CD4-positive, alpha-beta T cell treated with Interleukin-10 for 1 hour (primary cell): ENCODE measurements at places on chromosomes 2 and 18.

DNA sequence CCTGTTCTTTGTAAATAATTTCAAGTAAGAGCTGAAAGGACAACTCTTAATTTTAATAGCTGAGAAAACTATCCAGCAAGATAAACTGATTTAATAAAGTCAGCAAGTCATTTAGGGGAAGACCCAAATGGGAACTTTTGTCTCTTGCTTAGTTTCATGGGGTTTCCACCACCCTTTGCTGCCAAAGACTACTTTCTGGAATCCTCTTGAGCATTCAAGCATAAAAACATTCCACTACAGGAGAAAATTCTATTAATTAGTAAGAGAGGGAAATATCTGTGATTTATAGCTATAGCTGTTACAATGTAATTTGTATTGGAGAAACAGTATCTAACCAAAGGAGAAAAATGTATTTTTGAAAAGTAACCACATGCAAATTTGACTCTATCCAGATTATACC, 20.6 kb downstream of the EFEMP1 start:
- no peak for DNase-seq

GRCh38 chr18:34947711-34948125, 93.5 kb upstream of the MAPRE2 start:
- no peak for DNase-seq

DNA sequence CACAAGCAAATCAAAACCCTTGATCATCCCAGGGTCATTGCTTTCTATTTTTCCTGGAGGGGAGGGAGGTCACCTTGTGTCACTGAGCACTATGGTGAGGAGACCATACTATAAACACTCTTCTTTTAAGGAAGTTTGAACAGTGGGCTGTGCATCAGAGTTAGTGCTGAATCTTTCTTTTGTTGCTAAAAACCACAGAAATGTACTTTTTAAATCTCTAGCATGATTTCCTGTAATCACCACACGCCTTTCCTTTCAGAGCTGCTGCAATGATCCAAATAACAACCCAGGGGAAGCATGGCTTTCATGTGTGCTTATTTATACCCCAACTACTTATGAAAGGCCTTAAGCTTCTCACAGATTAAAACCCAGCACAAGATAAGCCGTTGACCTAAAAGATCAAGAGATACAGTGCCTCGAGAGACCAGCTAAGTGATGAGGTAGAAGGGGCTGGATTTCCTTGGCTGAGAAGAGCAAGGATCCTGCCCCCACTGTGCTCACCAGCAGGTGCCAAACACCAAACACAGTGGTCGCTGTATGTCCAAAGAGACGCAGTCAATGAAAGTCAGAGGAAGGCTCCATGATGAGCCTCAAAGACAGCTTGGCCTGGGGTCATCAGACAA, 34.7 kb downstream of the TRABD2A start:
- peak; percentile 83 for DNase-seq

DNA sequence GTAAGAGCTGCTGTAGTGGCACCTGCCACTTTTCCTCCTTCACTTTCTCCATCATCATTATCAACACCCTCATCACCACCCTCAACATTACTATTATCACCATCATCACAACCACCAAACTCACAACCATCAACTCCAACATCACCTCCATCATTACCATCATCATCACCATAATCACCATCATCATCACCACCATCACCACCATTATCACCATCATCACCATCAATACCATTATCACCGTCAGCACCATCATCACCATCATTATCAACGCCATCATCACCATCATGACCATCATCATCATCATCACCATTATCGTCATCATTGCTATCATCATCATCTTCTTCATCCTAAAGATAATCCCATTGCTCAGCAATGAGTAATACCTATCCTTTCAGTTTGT, 255.8 kb downstream of the CYRIA start:
- no peak for DNase-seq

GRCh38 chr2:205686056-205686782, 3.9 kb downstream of the NRP2 start:
- DNase-seq: no peak

DNA sequence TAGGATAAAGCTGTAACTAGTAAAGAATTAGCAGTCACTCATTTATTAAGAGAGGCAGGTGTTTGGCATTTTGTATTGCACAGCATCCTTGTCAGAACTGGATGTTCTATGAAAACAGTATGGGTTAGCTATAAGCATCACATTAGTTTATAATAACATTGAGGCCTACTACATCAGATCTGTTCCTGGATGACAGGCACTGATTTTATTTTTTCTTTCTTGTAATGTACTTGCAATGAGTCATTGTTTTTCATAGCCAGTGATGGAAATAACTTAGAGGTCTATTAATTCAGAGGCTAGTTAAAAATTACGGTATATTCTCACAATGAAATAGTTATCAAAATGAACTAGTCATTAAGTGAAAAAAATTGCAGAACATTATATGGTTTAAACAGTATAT, 13.0 kb upstream of the RMDN2 start:
- no peak for DNase-seq

- no peak for DNase-seq
Observed at GRCh38 chr2:23241611-23242245, 143.3 kb upstream of the KLHL29 start.

- no peak for DNase-seq
Observed at GRCh38 chr2:102258025-102258385, 53.4 kb upstream of the IL1RL1 start.

DNA sequence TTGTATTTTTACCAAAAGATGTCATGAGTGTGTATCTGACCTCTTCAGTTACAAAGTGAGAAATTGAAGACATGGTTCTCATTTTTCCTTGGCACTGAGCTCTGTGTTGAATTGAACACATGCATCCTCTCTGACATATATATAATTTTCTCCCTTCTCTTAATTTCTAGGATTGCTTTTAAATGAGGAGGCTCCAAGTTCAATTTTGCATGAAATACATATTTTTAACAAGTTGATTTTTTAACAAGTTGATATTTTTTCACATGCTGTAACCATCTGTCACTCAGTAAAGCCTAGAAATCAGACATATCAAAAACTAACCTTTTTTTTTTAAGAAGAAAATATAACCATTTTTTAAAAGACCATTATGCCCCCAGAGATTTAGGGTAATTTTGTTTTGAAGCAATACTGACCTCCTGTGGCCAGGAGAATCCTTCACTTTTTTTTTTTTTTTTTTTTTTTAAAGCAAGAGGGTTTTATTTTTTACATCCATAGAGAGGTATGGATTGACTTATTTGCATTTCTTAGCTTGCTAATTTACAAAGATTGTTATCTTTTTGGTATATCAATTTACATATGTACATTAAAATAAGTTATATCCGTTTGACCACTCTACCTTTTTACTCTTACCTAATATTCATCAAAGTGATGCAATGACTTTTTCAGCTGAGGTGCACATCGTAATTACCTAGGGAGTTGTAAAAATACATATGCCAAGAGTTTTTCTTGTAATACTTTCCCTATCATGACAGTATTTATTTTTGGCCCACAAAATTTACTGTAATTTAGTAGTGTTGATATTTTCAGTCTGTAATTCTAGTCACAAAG, 161.8 kb downstream of the SOCS6 start:
- no peak for DNase-seq

DNA sequence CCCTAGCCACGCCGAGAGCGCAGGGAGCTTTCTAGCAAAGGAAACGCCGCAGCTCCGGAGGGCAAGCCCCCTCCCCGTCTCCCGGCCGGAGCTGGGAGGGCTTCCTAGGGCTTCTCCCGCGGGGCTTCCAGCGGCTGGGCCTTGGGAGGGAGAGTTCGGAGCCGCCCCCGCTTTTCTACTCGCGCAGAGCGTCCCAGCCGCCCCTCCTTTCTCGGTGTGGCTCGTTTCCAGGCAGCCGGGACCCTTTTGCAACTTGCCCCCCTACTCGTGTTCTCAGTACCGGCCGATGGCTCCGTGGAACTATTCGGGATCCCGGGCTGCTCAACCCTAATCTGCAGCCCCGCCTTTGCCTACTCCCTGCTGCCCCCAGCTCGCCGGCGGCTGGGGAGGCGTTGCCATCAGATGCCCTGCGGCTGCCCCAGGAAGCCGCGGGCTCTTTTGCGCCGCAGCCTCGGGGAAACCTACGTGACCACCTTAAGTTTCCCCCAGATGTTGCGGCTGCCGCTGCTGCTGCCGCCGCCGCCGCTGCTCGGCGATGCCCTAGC, 1.5 kb upstream of the NR4A2 start:
- peak; percentile 49 for DNase-seq

GRCh38 chr2:200616656-200617055, 30.8 kb downstream of the AOX1 start:
- DNase-seq: no peak

GRCh38 chr2:196591004-196591403, 48.5 kb upstream of the CCDC150 start:
- DNase-seq: no peak

GRCh38 chr2:65177751-65178442, 48.0 kb upstream of the RAB1A start:
- no peak for DNase-seq

- no peak for DNase-seq
Observed at GRCh38 chr2:24881623-24882022, 38.4 kb downstream of the ADCY3 start.

DNA sequence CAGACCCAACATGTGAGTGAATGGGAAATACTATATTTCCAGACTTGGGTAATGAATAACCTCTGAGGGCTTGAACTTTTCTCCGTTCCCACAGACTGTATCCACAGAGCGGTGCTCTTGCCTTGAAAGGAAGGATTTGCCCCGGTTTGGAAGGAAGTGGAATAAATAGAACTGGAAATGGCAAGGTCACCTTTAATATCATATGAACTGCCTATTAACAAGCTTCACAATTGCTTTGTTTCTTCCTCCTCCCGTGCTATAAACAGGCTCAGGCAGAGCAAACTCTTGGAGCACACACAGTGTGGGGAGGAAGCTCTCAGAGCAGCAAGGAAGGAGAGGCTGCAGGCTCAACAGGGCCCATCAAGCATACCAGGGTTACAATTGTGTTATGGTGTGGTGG, 28.5 kb upstream of the DARS1 start:
- no peak for DNase-seq

DNA sequence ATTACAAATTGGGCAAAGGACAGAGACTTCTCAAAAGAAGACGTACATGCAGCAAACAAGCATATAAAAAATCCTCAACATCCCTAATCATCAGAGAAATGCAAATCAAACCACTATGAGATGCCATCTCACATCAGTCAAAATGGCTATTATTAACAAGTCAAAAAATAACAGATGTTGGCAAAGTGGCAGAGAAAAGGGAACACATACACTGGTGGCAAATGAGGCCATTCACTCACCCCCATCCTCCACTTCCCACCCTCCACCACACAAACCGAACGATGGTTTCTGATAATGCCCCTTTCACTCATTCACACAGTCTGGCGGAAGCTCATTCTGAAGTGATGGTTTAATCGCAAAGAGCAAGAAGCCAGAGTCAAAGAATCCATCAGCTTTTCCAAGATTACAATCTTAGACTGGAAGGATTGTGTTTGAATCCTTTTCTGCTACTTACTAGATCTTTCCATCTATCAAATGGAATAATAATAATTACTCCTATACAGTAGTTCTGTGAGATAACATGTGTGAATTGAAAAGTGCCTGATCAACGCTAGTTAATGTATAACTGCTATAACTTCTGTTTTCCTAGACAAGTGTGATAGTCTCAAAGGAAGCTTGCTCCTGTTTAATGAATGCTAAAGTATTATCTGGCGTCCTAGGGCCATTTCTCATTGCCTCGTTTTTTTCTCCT, 16.9 kb upstream of the CD28 start:
- DNase-seq: no peak

GRCh38 chr2:182593394-182593975, 122.6 kb upstream of the DNAJC10 start:
- DNase-seq: no peak

- DNase-seq: no peak
Observed at GRCh38 chr2:189261916-189262315, 82.4 kb upstream of the COL5A2 start.

DNA sequence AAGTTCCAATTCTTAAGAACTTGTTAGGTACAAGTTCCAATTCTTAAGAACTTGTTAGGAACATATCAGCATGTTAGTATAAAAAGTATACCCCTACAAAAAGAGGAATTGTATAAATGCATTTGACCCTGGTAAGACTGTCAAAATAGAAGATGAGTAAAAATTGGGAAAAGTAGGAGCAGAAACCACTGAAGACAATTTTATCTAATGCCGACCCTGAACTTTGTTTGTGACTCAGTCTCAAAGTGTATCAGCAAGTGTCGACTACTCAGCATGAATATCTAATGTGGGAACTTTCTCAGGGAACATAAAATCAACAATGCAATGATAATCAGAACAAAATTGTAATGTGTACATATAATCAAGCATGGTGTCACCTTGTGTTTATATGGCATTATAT, 583 bp upstream of the CD226 start:
- no peak for DNase-seq

GRCh38 chr18:21359746-21360145, 117.7 kb downstream of the GREB1L start:
- DNase-seq: no peak

- no peak for DNase-seq
Observed at GRCh38 chr2:20578895-20579825, 71.7 kb downstream of the HS1BP3 start.

GRCh38 chr18:76384114-76384790, 110.8 kb downstream of the ZNF516 start:
- no peak for DNase-seq

DNA sequence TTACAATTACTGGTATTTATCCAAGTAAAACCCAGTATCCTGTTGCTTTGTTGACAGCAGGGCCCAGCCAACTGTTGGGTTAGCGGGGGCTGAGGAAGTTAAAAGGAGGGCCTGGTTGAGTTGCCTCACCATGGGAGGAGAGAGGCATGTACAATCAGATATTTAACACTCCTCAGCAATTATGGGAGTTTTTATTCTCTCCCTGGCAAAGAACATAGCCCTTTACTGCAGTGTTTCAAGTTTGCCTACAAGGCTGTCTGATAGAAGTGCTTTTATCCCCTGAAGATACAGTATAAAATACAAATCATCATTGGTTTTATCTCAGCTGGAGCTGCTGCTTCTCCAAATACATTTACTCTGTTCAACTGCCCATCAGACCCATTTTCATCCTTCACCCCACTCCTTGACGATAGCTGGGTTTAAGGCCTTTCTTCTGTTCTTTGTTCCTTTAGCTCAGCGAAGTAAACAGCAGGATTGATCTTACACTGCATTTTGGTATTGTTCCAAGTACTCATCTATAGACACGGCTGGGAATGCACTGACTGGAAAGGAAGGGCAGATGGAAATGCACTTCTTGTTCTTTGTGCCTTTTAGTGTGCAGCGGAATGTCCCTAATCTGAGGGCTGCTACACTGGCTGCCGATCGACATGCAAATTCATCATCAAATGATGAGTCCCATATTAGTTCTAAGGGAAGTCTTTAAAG, 402.5 kb upstream of the SPRED2 start:
- no peak for DNase-seq

DNA sequence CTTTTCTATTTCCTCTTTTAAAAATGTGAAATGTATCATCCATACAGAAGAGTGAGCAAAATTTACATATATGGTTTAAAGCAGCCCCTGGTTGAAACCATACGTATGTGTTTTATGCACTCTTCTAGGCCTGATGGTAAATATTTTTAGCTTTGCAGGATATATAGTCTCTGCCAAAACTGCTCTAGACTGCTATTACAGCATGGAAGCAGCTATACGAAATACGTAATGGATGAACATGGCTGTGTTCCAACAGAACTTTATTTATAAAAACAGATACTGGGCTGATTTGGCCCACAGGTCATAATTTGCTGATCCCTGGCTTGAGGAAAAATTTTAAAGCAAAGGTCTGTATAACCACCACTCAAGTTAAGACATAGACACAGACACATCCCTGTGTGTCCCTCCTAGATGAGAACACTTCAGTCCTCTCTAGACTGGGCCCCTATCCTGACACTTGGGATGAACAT, 42.5 kb upstream of the ATP8B1 start:
- DNase-seq: no peak
